ENCODE measurements at places on chromosomes 16 and 17.

DNA sequence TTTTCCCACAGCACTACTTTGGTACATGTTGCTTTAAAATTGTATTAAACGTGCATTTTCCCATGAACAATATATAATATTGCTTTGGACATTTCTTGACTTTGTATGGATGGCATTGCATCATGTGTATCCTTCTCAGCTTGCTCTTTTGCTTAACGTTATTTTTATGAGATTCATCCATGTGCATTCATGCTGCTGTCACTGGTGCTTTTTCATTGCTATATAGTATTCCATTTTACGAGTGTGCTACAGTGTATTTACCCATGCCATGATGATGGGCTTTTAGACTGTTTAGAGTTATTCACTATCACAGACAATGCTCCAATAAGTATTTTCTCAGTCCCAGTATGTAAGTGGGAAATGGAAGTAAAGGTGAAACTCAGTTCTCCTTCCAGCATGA is 195.2 kb upstream of the COX10 start:
- no peak for DNase-seq

DNA sequence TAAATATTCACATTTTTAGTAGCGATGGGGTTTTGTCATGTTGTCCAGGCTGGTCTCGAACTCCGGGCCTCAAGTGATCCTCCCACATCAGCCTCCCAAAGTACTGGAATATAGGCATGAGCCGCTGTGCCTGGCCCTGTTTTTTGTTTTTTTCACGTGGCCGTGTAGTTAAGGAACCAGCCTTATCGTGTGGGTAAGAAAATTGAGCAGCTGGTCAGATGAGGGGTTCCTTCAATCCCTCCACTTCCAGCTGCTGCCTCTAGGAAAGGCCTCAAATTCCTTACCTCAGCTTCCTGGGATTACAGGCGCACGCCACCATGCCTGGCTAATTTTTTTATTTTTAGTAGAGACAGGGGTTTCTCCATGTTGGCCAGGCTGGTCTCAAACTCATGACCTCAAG is 5.9 kb upstream of the DPEP2 start:
- no peak for DNase-seq

GRCh38 chr16:24023621-24024020 is 187.8 kb downstream of the PRKCB start:
- no peak for DNase-seq

DNA sequence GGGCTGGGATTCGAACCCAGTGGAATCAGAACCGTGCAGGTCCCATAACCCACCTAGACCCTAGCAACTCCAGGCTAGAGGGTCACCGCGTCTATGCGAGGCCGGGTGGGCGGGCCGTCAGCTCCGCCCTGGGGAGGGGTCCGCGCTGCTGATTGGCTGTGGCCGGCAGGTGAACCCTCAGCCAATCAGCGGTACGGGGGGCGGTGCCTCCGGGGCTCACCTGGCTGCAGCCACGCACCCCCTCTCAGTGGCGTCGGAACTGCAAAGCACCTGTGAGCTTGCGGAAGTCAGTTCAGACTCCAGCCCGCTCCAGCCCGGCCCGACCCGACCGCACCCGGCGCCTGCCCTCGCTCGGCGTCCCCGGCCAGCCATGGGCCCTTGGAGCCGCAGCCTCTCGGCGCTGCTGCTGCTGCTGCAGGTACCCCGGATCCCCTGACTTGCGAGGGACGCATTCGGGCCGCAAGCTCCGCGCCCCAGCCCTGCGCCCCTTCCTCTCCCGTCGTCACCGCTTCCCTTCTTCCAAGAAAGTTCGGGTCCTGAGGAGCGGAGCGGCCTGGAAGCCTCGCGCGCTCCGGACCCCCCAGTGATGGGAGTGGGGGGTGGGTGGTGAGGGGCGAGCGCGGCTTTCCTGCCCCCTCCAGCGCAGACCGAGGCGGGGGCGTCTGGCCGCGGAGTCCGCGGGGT is at the start of gene CDH1:
CDH1 (plus strand) TSS at position 247 of the 684 bp plus-strand sequence; CDS start at position 371, 124 bp downstream.
- DNase-seq: peak; percentile 75

DNA sequence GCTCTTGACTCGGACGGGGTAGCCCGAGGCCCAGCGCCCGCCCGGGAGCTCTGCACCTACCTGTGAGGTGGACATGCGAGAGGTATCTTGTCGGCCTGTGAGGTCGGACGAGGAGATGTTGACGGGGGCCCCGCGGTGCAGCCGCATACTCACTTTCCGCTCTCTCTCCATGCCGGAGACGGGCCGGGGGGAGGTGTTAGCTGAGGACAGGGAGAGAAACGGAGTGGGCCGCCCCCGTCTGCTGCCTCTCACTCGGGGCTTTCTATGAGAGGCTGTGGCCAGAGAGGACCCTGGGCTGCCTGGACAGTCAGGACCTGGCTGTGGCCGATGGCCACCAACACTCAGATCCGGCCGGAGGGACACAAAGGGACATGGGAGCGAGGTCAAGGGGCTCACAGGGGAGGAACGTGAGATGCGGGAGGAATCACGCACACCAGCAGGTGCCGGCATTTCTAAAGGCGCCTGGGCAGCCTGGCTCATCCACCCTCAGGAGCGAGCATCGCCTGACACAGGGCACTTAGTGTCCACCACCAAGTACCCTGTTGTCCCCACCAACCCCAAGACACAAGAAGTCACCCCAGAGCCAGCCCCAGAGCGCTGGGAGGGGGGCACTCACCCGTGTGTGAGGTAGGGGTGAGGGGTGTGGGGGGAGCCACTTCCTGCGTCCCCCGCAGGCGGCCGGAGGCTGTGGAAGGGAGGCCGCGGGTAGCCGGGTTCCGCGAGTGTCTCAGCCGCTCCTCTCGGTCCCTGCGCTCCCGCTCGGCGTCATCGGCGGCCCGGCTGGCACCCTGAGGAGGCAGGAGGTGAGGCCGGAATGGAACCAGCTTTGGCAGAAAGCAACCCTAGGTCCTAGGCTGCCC is 20.2 kb downstream of the SLC16A3 start:
- DNase-seq: no peak

DNA sequence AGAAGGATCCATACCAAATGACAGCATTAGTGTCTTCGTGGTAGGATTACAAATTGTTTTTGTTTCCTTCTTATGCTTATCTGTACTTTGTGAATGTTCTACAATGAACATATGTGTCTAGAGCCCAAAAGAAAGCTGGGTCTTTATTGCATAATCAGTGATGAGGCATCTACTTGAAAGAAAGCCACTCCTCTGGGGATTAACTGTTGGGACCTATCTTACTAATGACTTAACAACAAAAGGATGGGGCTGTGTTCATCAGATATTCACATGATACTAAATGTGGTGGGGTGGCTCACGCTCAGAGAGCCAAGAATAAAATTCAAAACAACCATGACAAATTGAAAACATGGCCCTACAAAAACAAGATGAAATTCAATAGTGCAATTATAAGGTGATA is 160.2 kb downstream of the RGS9 start:
- no peak for DNase-seq

DNA sequence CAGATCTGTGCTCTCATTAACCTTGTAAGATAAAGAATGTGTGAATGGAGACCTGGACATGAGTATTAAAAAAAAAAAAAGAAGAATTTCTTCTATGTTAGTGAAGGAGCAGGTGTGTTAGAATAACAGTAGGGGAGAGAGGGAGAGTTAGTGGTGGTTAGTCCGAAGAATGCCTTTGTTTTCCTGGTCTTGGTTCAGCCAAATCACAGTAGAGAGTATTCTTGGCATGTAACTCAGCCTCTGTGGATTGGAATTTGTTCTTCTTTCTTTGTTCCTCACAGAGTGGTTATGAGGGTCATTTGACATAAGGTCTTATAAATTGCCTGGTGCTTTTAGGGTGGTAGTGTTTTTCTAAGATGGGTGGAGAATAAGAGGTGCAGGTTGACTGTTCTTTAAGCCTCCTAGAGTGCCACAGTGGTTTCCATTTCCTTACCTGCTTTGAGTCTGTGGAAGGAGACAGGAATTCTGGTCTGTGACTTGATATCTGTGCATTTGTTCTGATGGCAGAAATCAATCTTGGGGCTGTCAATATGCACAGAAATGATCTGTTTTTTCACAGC is 17.6 kb downstream of the NUP93 start:
- DNase-seq: no peak

GRCh38 chr17:66755101-66755943 is 79.6 kb upstream of the CACNG5 start:
- peak; percentile 70 for DNase-seq

GRCh38 chr17:17494870-17495535 is 1.2 kb downstream of the RASD1 start:
- DNase-seq: no peak

DNA sequence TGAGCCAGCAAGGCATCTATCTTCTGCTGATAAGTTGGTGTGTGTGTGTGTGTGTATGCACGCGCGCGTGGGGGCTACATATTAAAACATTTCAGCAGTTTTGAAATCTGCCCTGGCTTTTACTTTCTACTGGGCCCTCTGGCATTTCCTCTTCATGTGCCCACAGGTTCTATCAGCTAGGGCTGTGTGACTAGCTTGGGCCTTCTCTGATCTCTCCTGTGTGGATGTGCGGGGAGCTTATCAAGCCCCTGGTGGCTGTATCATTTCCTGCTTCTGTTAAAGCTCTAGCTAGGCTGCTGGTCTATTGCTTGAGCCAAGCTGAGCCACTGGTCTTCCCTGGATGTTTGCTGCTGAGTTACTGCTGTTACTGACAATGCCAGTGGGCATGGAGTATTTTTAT is 132.5 kb downstream of the AATF start:
- no peak for DNase-seq

- no peak for DNase-seq
Observed at GRCh38 chr17:11986942-11987329, 10.3 kb downstream of the ZNF18 start.
